ENCODE measurements at places on chromosomes 12 and 14.

GRCh38 chr14:68580096-68580645 lies 212.7 kb downstream of the ZFP36L1 start:
- no peak for DNase-seq

DNA sequence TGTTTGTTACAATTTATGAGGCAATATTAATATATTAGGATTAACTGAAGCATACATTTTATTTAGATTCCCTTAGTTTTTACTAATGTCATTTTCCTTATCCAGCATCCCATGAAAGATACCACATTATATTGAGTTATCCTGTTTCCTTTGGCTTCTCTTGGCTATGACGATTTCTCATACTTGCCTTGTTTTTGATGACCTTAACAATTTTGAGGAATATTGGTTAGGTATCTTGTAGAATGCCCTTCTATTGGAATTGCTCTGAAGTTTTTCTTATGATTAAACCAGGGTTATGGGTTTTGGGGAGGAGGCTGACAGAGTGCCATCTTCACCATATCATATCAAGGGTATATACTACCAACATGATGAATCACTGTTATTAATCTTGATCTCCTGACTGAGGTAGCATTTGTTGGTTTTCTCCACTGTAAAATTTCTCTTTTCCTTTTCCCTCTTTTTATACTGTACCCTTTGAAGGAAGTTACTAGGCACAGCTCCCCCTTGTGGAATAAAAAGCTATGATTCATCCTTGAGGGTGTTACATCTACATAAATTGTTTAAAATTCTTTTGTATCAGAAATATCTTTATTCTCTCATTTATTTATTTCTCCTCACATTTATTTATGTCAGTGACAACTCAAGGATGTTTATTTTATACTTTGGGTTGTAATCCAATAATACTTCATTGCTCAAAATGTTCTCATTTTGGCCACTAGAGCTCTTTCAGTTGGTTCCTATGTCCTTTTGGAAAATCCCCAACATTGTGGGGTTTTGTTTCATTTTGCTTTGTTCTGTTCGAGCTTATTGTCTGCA lies 239.0 kb downstream of the SLC16A7 start:
- DNase-seq, result no peak

GRCh38 chr14:74653386-74654138 lies 41.5 kb upstream of the LTBP2 start:
- DNase-seq, result no peak

- no peak for DNase-seq
Observed at GRCh38 chr12:33519566-33519965, 79.9 kb upstream of the SYT10 start.

GRCh38 chr14:52248057-52248456 lies 19.4 kb upstream of the PTGDR start:
- DNase-seq, result no peak

DNA sequence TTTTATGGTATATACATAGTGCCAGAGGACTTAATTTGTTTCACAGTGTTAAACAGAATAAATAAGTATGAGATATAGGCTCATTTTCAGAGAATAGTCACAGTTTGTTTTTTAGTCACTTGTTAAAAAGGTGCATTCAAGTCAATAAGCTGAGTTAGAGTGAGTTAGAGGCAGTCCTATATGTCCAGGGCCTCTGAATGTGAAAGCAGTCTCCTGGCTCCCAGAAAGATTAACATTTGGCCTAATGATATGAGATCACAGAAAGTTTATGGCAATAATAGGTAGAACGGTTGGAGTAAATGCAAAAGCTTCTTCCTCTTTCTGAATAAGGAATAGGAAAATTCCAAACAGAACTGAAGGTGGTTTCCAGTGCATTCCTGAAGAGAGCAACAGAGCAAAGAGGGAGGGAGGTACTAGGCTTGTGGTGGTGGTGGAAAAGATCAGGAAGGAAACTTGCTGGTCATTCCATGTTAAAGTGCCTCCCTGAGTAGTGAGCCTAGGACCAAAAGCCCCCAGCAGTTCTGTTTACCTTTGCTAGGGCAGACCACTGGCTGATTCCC lies 54.4 kb downstream of the SLC38A4 start:
- no peak for DNase-seq

- DNase-seq, result no peak
Observed at GRCh38 chr14:60197629-60198303, 32.6 kb upstream of the DHRS7 start.

GRCh38 chr14:64700290-64700689 lies 3.9 kb upstream of the PLEKHG3 start:
- no peak for DNase-seq

- no peak for DNase-seq
Observed at GRCh38 chr14:26887847-26888246, 290.0 kb upstream of the NOVA1 start.

DNA sequence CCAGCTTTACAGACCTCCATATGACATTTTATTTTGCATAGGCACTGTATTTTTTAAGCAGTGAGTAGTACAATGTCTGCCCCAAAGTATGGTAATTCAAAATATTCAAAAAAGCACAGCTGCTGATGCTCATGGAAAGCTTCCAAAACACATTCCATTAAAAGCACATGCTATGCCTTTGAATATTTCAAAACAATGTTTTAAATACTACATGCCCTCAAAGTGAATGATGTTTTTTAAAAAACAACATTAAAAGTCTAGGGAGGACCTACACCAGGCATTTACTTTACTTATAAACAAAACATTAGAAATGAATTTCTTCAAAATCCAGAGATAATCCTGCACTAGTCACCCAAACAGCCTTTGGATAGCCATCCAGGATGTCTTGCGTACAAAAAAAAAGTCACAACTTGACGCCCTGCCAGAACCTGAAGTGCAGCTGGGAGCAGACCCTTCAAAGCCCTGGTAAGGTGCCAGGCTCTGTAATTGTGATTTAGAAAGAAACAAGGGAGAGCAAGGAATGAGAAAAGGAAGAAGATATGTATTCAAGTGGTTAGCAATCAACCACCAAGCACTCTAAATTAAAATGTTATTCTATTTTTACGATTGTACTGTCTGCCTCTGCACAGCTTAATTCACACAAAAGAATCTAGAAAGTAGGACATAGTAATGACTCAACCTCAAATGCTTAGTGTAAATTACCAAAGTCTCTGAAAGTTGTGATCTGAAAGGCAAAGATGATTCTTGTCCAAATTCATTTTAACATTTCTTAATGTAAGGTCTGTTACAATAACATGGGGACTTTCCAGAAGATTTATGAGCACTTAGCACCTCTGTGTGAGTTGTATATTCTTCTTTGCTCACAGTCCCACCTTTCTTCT lies 31.9 kb downstream of the CEP83 start:
- no peak for DNase-seq

- no peak for DNase-seq
Observed at GRCh38 chr12:69484428-69484827, 14.2 kb downstream of the FRS2 start.

DNA sequence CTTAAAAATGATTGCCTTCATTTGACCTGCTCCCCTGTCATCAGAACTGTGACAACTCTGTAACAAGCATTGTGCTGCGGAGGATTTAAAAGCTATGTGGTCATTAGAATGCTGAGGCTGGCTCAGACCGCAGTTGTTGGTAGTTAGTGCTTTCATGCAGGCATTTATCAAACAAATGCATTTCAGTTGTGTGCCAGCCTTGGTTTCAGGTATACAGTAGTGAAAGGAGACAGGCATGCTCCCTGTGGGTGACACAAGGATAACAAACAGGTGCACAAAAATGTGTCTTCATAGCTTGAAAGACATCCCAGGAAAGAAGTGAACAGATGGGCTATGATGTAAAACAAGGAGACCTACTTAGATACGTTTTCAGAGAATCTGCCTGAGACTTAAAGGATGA lies 60.6 kb downstream of the MARK3 start:
- no peak for DNase-seq

DNA sequence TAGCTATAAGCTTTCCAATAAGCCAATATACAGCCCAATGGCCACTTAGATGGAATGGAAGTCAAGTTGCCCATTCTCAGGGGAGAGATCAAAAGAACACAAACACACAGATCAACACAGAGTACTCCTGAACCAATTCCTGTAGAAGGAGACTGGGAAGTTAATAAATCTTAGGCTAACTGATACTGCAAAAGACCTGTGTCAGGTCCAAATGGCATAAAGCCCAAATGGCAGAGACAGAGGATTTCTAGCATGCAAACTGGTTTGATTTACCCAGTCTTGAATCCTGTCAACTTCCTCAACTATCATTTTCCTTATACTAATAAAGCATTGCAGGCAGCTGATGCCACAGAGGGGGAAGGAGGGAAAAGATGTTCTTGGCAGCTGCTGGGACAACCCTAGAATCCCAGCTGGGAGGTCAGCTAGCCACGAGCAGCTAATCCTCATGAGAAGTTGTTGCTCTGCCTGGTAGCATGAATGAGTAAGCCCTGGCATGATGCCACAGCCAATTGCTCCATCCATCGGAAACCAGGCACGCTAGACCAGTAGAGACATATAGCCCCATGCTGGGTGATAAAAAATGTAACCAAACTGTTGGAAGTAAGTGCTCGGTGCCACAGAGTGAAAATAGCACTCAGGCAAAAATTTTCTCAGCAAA lies 26.2 kb downstream of the ANG start:
- DNase-seq, result no peak

DNA sequence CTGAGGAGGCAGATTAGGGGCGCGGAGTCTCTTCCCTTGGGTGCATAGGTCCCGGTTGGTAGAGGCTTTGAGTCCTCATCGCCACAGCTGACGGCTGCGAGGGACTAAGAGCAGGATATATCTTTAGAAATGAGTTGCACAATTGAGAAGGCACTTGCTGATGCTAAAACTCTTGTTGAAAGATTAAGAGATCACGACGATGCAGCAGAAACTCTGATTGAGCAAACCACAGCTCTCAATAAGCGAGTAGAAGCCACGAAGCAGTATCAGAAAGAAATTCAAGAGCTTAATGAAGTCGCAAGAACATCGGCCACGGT lies 22.1 kb downstream of the SPATS2 start:
- no peak for DNase-seq

DNA sequence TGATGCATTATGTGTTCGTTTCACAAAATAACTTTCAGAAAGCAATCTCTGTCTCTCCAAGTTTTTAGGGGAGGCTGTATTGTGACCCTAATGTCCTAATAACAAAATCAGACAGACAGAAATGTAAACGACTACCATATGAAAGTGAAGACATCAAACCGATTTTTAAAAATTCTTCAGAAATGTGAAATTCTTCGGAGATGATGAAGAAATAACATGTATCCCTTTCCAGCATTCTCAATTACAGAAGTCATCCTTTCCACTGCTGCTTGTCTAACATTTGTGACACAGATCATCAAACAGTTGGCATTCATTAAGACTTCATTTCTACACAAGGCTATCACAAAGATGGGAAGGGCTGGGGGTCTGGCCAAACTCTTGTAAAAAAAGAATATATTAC lies 41.0 kb downstream of the DMAC2L start:
- DNase-seq, result no peak

DNA sequence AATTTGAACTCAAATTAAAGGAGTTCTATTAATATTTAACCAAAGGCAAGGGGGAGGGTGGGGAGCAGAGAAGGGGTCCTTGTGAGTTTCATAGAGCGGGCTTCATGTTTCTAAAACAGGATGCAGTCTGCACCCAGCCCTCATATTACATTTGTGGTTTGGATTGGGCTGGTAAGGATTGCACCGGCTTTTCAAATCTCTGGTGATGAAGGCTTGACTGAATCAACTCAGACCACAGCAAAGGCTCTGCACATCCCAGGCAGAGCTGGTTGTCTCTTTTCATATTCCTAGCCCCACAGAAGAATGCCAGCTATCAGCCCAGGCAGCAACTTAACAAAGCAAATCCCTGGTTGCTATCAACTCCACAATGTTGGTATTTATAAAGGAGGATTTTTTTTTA lies 1221.4 kb downstream of the VRK1 start:
- no peak for DNase-seq

DNA sequence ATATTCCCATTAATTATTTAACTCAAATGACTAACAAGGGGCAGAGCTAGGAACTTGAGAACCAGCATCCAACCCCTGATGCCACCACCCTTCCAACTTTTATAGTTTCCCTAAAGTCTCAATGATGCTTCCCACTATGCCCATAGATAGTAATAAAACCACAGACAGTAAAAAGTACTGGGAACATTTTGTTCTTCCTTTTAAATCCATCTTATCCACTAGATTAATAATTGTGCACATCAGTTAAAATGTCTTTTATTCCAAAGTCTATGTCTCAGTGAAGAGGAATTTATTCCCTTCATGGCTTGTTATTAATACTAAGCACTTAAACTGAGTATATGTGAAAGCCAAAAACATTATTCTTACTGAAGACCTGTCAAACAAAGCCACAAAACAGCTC lies 45.8 kb downstream of the SINHCAF start:
- no peak for DNase-seq

GRCh38 chr14:57848353-57848752 lies 17.5 kb downstream of the SLC35F4 start:
- DNase-seq, result no peak

DNA sequence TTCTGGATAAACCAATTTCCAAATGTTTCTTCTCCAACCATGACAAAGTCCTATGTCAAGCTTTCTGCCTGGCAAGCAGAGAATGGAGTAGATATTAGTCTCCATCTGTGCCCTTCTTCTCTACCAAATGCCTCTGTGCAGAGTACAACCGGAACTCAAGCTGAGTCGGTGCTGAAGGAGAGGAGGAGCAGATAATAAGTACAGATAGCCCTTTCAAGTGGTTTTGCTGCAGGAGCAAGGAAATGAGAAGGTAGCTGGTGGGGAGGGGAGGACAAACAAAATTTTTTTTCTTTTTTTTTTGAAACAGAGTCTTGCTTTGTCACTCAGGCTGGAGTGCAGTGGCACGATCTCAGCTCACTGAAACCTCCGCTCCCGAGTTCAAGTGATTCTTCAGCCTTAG lies 14.2 kb upstream of the HELB start:
- DNase-seq, result no peak

DNA sequence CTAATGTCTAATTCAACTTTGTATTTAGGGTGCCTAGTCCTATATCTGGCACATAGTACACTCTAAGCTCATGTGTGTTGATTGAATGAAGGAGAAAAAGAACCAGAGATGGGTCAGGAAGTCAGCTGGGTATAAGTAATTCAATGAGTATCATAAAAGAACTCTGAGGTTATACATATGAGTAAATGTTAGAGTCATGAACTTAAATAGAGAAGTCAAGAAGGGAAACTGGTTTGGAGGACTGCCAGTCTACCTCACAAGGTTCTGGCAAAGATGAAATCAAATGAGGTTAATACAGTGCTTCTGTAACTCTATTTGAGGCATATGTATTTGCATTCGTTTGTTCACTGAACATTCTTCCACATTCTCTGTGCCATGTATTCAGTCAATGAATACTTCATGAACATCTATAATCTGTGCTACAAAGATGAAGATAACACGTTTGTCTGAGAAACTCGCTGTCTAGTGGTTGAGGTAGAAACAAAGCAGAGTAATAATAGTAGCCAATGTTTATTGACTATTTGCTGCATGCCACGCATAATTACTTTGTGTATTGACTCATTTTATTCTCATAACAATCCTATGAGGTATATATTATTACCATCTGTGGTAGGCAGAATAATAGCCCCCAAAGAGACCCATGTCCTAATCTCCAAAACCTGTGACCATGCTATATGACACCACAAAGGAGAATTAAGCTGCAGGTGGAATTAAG lies 88.9 kb downstream of the PTGER2 start:
- DNase-seq, result no peak

- DNase-seq, result no peak
Observed at GRCh38 chr12:53241623-53242412, 9.8 kb upstream of the RARG start.

GRCh38 chr14:55126034-55126433 lies 3.0 kb upstream of the LGALS3 start:
- DNase-seq, result no peak

All from kidney epithelial cell (primary cell).